ENCODE measurements at places on chromosomes 1 and 21.
A peak's percentile ranks its signal among the peaks of the same experiment; 100 is the strongest.

- no peak for DNase-seq
Observed at GRCh38 chr1:171081314-171081753, 9.4 kb upstream of the FMO3 start.

DNA sequence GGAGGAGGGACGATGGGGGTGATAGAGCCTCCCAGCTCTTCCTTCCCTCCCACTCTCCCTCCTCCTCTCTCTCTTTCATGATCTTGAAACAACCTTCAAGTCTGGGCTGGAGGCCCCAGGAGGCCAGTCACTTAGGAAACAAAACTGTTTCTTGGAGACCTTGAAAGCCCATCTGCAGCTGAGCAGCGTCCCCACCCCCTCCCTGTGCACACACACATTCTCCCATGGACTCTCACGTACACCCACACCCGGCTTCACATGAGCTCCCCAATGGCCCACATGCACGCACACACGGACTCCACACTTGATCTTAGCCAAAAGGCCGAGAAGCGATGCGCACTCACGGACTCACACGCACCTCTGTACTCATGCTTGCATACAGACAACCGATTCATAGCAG is 3.2 kb upstream of the ATP1A2 start:
- no peak for DNase-seq

DNA sequence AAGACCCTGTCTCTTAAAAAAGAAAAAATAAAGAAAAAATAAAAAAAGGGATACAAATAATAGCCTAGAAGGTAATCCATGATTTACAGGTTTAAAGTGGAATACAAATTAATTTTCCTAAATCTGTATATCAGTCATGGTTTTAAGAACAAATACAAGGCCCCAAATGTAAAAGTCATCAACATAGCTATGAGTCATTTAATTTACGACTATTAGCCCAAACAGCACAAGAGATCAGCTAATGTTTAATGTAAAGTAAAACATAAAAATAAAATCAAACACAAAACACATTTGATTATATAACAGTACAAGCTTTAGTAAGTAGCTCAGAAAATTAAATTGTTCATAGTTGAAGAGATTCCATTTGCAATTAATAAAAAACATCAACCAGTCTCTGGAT is 20.3 kb upstream of the TAL1 start:
- DNase-seq: no peak

GRCh38 chr1:11080931-11081330 is 18.7 kb downstream of the EXOSC10 start:
- DNase-seq: no peak

DNA sequence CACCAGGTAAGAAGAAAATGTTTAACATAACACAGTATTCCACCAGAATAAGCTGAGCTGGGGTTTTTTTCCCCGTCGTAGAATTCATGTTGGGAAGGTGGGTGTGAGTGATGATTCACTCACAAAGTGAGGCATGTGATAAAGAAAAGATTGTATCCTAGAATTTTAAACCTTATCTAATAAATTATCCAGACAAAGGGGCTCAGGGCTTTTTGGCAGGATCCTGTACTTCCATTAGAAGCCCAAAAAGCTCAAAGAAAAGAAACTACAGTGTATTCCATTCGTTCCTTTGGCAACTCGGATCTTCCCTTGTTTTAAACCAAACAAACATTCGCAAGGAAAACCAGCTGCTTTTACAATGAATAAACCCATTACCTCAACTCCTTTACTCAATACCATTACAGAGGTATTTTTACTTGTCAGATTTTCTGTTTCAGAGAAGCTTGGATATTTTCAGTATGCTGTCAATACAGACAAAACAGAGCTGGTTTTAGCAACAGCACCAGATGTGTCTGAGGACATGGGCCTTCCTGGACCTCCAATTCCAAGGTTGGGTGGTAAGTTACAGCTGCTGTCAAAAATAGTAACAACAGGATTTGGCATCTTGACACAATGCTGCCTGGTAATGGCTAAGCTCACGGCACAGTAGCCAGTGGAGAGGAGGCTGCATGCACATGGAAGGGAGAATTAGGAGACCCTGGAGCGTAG is 159.9 kb upstream of the RUNX1 start:
- no peak for DNase-seq

GRCh38 chr1:23376890-23377811 is 7.5 kb upstream of the ZNF436 start:
- DNase-seq: no peak

- DNase-seq: no peak
Observed at GRCh38 chr1:46508757-46509156, 19.1 kb downstream of the DMBX1 start.

GRCh38 chr1:213977909-213978308 is 9.9 kb upstream of the PROX1 start:
- no peak for DNase-seq

DNA sequence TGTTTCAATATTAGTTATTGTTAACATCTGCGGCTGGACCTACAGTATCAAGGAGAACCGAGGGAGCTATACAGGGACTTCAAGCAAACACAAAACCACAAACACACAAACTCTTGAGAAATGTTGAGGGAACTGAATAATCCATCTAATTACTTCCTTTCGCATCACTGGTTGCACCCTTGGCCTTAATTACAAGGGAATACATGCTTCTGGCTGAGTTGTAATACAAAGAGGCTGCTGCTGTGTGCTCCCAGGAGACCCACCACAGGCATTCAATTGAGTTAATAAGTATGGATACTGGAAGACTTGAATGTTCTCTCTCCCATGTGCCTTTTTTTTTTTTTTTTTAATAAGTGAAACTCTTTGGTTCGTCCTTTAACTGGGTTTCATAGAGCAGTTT is 16.8 kb upstream of the SMYD2 start:
- DNase-seq: no peak

DNA sequence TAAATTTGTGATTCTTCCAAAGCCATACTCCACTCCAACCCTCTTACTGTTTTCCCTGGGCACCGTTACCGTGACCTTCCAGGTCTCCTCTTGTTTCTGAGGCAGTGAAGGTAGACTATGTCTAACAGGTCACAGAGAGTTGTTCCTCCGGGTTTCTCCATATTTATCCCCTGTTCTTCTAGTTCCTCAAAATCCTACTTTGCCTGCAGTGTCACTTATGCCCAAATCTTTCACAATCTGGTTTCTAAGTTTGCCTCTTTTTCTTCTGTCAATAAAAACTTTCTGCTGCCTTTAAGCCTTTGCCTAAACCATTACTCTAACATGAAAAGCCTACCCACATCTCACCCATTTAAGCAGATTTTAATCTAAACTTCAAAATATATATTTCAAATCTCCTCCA is 87.7 kb downstream of the C4BPA start:
- no peak for DNase-seq

GRCh38 chr1:29251164-29252124 is 15.1 kb downstream of the PTPRU start:
- DNase-seq: no peak

DNA sequence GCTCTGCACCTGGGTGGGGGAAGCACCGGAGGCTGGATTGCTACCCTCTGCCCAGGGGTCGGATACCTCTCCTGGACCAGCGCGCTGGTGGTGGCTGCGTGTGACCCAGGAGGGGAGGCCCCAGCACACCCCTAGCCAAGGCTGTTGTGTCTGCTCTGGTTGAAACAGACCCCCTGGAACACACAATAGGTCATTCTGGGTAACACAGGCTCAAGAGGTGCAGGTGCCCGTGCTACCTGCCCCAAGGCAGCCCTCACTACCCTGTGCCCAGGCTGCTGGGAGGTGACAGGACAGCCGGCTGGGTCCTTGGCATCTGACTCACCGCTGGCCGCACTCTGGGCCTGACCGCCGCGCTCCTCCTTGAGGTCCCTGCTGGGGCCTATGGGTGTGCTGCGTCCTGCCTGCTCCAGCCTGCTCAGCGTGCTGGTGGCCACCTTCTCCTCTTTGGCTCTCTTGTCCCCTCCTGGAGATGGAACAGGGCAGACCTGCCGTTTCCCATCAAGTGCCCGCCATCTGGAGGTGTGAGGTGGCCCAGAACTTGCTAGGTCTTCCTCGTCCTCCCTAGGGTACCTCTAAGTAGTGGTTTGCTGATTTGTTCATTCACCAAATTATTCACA is 30.0 kb downstream of the ZBTB17 start:
- DNase-seq: no peak

DNA sequence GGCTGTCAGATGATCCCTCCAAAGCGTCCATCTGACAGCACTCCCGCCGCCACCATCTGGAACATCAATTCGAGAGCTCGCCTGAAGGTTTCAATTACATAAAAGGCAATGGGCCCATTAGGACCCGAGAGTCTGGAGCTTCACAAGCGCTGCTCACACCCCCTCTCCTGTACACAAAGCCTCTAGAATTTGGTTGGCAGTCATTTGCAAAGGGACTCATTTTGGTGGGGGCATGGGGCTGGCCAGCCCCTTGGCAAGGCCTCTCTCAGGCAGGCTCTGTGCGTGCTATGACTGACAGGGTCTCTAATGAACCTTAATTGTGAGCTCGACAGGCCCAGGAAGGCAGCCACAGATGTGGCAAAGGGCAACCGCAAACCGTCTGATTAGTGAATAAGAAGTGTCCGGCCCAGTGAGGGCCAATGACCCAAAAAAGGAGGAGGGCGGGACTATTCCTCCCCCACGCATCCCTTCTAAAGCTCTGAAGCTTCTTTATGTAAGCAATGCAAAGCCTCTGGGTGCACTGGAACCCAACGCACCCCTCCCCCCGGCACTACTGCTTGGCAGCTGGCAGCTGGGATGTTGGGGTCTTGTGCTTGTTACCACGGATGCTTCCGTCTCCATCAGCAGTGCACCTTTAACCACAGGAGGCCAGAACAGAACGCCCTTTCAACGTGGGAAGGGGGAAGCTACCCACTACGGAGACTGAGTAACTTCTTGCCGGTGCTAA is 79.4 kb downstream of the CAPZB start:
- no peak for DNase-seq

DNA sequence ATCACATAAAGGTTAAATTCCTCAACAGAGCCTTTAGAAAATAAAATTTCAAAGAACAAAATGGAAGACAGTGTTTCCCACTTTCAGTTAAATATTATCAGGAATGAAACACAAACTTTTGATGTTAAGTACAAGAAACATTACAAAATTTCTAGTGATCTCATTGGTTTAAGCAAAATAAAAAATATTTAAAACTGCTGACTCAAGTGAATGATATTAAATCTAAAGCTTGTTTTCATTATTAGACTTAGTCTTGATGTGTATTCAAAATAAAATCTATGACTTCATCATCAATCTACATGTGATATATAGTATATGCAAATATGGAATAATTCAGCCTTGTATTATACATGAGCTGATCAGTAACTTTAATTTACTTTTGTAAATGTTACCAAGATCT is 584.9 kb downstream of the PTBP2 start:
- no peak for DNase-seq

DNA sequence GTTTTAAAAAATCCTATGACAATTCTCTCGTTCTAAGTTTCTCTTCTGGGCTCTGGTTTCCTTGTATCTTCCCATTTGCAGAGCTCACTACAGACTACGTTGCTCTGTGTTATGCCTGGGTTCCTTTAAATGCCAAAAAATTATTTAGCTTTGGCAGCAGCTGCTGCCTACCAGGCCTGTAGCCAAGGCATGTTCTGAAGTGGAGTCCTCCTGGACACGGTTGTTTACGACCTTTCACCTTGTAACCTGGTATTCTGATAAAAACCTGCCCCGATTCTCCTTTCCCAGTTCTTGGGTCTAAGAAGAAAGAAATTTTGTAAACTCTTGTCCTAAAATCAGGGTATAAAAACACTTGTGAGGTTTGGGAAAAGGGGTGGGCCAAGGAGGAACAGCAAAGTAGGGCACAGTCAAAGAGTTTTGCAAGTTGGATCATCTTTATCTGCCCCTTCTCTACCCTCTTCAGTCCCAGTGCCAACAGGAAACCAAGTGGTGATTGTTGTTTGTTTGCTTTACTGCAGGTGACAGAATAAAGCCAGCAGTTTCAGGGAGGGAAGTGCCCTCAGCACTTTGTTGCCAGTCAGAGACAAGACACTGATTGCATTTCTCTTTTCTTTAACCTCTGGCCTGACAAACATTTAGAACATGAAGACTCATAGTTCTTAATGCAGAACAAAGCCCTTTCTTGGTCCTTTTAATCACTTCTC is 3.1 kb upstream of the TXNIP start:
- DNase-seq: no peak

DNA sequence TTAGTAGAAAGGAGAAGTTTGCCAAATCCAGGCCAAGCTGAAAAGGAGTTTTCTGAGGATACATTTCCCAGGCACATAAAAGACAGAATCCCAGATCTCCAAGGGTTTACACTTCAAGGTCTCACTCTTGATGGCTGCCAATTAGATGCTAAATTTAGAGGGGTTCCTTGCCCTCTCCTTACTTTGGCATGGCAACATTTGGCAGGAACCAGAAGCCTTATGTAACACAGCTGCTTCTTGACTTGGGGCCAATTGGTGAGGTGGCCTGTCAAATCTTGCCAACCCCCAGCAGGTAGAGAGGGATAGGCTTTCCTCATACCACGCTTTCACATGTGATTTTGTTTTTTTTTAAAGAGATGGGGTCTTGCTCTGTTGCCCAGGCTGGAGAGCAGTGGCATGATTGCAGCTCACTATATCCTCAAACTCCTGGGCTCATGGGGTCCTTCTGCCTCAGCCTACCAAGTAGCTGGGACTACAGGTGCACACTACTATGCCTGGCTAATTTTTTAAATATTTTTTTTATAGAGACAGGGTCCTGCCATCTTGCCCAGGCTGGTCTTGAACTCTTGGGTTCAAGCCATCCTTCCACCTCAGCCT is 25.2 kb upstream of the NKAIN1 start:
- DNase-seq: no peak

DNA sequence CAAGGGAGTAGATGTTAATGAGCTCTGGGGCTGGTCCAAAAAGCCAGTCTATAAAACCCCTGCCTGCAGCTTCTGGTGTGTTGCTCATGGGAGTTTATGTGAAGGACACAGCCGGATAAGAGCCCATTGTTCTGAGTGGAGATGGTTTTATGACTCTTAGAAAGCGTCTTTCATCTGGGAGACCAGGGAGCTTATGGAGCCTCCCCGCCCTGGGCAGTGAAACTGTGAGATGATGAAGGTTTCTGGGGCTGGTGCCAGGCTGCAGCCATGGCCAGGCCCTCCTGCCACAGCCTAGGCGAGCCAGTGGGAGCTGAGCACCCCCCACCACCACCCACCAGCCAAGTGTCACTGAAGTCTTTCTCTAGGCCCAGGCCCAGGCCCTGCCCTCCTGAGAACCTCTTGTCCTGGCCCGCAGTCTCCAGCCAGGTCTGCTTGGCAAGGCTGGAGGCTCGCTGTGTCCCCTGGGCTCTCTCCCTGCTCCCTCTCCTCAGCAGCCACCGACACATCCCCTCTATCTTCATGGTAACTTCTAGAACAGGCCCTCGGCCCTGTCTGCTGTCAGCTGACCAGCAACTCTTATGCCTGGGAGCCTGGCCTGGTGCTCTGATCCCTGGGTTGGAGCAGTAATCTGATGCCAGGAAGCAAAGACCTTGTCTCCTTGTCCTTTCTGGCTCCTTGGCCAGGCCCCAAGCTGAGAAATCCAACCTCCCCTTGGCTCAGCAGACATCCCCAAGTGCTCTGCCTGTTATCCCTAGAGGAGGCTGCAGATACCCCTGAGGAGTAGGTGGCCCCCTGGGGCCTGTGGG is 7.6 kb upstream of the ARHGEF10L start:
- peak; percentile 64 for DNase-seq
